Sigmoid colon (tissue), 7 donors: ENCODE measurements at places on chromosomes 2 and 18. TPM values are rescaled to one million over a fixed set of nuclear protein-coding genes. Genes with fewer than 3 reads are reported as not detected.
A peak's percentile ranks its signal among the peaks of the same experiment; 100 is the strongest.

Gene RAB12
- 69.5 TPM for total RNA-seq

Gene CD28
- 0.28 TPM for total RNA-seq

Gene GBX2
- not detected for total RNA-seq

Gene PIEZO2
- 24.3 TPM for total RNA-seq

Gene RUFY4
- 0.55 TPM for total RNA-seq

- no peak overlapping the region for H3K27ac ChIP-seq
- no peak overlapping the region for H3K4me3 ChIP-seq
- no peaks in the 10 kb centered on the region for H3K27me3 ChIP-seq
These were observed 12.3 kb downstream of the PDCD1 start for GRCh38 chr2:241846406-241846805.

GRCh38 chr2:85790499-85791188, 36.9 kb downstream of the ATOH8 start:
- H3K36me3 ChIP-seq: no peaks in the 10 kb centered on the region
- peaks cover 38% of the 10 kb centered on the region for H3K4me1 ChIP-seq
- no peak overlapping the region for H3K27ac ChIP-seq
- no peak overlapping the region for H3K4me3 ChIP-seq

GRCh38 chr2:28558158-28558820, 62.4 kb downstream of the PLB1 start:
- no peaks in the 10 kb centered on the region for H3K27me3 ChIP-seq
- no peaks in the 10 kb centered on the region for H3K36me3 ChIP-seq
- no peak overlapping the region for H3K4me3 ChIP-seq
- H3K27ac ChIP-seq: no peak overlapping the region

DNA sequence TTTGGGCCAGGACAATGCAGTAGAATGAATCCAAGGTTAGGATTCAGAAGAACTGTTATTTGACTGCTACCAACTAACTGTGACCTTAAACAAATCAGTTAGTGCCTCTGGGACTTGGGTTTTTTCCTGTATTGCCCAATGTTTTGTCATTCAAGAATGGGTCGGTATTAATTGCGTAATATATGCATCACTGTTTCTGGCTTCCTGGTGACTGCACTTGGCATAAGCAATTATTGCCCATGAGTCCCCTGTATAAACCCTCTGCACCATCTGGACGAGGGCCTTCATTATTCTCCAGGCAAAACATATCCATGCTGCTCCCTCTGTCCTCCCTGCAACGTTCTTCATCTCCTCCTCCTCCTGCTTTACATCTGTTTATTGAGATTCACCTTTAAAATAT, 255.8 kb upstream of the LRRTM1 start:
- no peaks in the 10 kb centered on the region for H3K4me1 ChIP-seq
- no peak for DNase-seq
- H3K4me3 ChIP-seq: no peak overlapping the region
- H3K36me3 ChIP-seq: no peaks in the 10 kb centered on the region
- H3K27me3 ChIP-seq: no peaks in the 10 kb centered on the region

GRCh38 chr2:33583194-33583938, 15.7 kb downstream of the FAM98A start:
- peaks cover 13% of the 10 kb centered on the region for H3K4me1 ChIP-seq
- peaks cover 8% of the 10 kb centered on the region for H3K36me3 ChIP-seq
- H3K27ac ChIP-seq: no peak overlapping the region

GRCh38 chr18:58144671-58145285, 100.8 kb downstream of the NEDD4L start:
- H3K27me3 ChIP-seq: no peaks in the 10 kb centered on the region
- no peaks in the 10 kb centered on the region for H3K4me1 ChIP-seq
- H3K36me3 ChIP-seq: no peaks in the 10 kb centered on the region
- no peak for DNase-seq

- H3K36me3 ChIP-seq: no peaks in the 10 kb centered on the region
- no peak overlapping the region for H3K4me3 ChIP-seq
- H3K27ac ChIP-seq: no peak overlapping the region
These were observed 103.0 kb downstream of the ANKRD44 start for GRCh38 chr2:197207598-197207997.

DNA sequence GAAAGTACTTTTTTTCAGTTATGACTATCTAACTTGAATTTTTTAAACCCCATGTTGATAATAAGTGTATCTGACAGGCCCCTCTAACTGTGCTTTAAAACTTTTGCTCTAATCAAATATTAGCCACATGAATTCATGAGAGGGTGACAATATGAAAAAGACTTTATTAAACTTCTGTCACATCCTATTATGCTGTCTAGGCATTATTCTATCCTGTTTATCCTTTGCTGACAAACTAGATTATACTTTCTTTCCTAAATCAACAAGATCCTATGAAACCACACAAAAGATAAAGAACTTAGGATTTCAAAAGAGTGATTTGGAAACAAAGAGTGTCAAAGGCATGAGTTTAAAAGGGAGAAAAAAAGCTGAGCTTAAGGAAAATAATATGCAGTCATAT, 57.8 kb downstream of the ST6GAL2 start:
- no peaks in the 10 kb centered on the region for H3K36me3 ChIP-seq
- H3K4me1 ChIP-seq: no peaks in the 10 kb centered on the region
- DNase-seq: no peak
- no peak overlapping the region for H3K27ac ChIP-seq
- no peak overlapping the region for H3K4me3 ChIP-seq
- no peaks in the 10 kb centered on the region for H3K27me3 ChIP-seq

DNA sequence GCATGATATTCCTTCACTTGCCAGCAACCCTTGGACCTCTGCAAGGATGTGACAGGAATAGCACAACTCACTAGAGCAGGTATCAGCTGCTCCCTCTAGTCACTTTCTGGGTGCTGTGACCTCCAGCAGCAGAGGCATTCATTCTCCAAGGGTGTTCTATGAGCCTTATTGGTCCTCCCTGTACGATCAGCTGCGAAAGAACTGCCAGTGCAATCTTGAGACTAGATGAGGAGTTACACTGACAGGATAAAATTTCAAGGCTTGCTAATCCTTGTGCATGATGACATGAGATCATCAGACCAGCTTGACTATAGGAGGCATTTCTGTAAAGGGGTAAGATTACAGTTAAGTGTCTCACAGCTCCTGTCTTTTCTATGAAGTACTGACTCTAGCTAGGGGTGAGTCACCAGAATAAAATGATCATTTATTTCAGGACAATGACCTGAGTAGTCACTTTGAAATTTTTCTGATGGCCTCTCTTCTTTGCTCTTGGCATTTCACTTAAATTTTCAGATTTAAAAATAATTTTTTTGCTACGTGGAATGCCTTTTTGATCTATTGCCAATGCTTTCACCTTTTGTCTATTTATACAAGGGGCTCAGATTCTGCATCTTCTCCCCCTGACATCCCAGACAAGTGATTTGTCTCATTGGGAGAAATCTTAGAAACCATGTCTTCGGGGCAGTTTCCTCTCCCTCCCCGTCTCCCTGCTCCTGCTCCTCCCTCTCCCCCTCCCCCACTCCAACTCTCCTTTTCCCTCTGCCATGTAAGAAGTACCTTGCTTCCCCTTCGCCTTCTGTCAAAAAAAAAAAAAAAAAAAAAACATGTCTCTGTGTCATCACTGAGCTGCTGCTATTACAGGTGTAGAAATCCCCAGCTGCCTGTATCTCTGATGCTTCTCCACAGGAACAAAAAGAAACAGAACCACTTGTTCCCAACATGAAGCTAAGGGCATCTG, 49.2 kb upstream of the FRZB start:
- no peak overlapping the region for H3K4me3 ChIP-seq
- no peak for DNase-seq
- no peak overlapping the region for H3K27ac ChIP-seq
- H3K4me1 ChIP-seq: peaks cover 19% of the 10 kb centered on the region
- peaks cover 34% of the 10 kb centered on the region for H3K36me3 ChIP-seq

- no peaks in the 10 kb centered on the region for H3K36me3 ChIP-seq
- no peak for DNase-seq
- no peak overlapping the region for H3K4me3 ChIP-seq
- peaks cover 51% of the 10 kb centered on the region for H3K4me1 ChIP-seq
These were observed 271.0 kb downstream of the TNS1 start for GRCh38 chr2:217731805-217732204.

GRCh38 chr2:120498121-120498520, 152.2 kb downstream of the INHBB start:
- H3K36me3 ChIP-seq: no peaks in the 10 kb centered on the region
- H3K4me1 ChIP-seq: no peaks in the 10 kb centered on the region
- H3K4me3 ChIP-seq: no peak overlapping the region
- no peaks in the 10 kb centered on the region for H3K27me3 ChIP-seq
- DNase-seq: no peak

DNA sequence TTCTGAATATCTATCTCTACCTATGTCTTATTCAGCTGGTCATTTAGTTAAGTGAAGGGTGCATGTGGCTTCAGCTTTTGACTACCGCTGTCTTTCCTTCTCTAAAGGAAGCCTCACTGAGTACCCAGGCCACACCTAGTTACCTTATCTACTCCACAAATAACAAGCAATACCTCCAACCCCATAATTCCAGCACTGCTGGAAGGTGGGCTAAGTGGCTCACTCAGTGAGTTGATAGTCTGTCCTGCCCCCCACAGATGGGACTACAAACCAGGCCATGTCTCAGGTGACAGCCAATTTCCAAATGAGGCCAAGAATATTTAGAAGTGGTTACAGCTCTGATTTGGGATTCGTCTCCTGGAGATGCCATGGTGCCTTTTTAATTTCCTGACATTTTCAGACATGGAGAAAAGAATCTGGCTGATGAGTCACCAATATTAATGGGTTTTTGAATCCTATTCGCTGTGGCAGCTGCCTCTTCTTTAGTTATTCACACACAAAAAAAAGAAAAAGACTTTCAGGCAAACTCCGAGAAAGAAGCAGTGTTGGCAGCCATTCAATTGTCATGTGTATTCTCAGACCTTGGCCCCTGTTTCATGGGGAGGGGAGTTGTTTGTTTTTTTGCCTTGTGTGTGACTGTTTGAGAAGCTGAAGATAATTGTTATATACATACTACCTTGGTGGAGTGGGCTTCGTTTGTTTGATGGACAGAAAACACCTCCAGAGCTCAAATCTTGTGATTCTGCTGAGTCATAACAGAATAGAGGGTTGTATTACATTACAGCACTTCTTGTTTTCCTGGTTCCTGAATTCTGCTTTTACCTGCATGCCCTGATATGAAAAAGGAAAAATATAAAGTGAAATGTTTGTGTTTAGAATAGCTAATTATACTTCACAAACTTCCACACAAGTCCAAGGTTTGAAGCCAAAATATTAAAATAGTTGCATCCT, 64.2 kb downstream of the SCG2 start:
- H3K36me3 ChIP-seq: no peaks in the 10 kb centered on the region
- no peak overlapping the region for H3K4me3 ChIP-seq
- no peak overlapping the region for H3K27ac ChIP-seq
- no peaks in the 10 kb centered on the region for H3K27me3 ChIP-seq
- no peaks in the 10 kb centered on the region for H3K4me1 ChIP-seq
- DNase-seq: no peak

DNA sequence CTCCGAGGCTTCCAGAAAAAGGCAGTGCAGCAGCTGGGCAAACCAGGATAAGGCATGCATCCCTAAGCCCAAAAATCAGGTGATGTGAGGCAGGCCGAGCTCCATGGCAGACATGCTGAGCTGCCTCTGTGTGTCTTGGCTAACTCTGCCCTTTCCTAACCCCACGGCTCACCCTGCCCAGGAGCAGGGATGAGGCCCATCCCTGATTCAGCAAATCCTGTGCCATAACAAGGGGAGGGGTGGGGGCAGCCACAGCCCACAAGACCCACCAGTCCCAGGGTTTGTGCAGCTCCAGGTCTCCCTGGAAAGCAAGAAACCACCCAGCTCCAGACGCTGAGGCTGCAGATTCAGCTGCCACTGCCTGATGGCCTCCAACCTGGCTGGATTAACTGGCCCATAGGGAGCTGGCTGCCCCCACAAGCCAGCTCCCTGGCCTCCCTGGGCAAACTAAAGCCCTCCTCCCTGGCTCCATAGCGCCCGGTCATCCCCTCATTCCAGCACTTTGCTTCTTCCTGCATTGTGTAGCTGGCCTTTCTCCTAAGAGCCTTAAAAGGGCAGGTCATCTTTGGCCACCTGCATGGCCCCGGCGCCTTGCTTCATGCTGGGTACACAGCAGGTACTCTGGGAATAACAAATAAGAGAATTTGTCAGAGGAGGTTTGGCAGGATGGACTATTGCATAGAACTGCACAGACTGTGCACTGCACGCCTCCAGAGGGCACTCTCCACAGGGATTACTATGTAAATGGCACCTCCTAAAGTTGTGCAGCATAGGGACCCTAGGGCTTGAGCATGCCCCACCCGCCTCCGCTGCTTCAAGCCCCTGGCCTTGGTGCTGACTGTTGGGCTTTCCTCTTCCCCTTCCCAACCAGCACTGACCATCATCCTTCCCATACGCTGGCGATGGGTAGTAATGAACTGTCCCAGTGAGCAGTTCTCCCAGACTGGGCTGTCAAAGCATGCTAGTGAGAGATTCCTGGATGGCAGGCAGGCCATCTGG, 10.7 kb downstream of the STEAP3 start:
- H3K4me1 ChIP-seq: no peaks in the 10 kb centered on the region
- H3K27me3 ChIP-seq: no peaks in the 10 kb centered on the region
- no peak overlapping the region for H3K4me3 ChIP-seq
- no peak for DNase-seq
- no peaks in the 10 kb centered on the region for H3K36me3 ChIP-seq

GRCh38 chr2:187008111-187008510, 159.1 kb upstream of the ZSWIM2 start:
- no peaks in the 10 kb centered on the region for H3K36me3 ChIP-seq
- DNase-seq: no peak
- H3K27ac ChIP-seq: no peak overlapping the region
- H3K27me3 ChIP-seq: no peaks in the 10 kb centered on the region
- H3K4me1 ChIP-seq: no peaks in the 10 kb centered on the region

DNA sequence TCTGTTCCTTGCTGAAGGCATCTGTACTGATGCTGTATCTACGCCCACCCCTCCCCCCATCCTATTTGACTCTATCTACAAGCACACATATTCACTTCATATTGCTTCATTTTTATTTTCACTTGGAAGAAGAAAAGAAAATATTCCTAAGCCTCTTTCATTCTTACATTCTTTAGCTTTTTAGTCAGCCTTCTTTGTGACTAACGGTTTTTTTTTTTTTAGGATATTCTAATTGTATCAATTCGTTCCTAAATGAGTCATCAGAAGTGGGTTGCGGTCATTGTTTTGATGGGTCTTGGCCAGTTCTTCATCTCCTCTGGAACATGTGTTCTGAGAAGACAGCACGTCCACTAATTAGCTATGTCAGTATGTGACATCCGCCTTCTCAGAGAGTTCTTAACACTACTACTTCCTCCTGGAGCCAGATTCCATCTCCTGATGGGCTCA, 88.7 kb downstream of the MYO1B start:
- H3K36me3 ChIP-seq: no peaks in the 10 kb centered on the region
- no peaks in the 10 kb centered on the region for H3K4me1 ChIP-seq
- H3K27me3 ChIP-seq: no peaks in the 10 kb centered on the region
- H3K4me3 ChIP-seq: no peak overlapping the region

- H3K36me3 ChIP-seq: no peaks in the 10 kb centered on the region
- H3K27ac ChIP-seq: no peak overlapping the region
- no peaks in the 10 kb centered on the region for H3K4me1 ChIP-seq
- H3K4me3 ChIP-seq: no peak overlapping the region
- DNase-seq: no peak
These were observed 9.4 kb upstream of the DUSP19 start for GRCh38 chr2:183069174-183069573.

GRCh38 chr2:64653109-64654062, at the start of gene SERTAD2:
Gene SERTAD2, minus strand, starts transcription at chr2:64653913. Its CDS starts 17,042 bp downstream, at chr2:64636871.
- no peaks in the 10 kb centered on the region for H3K27me3 ChIP-seq
- peak within 1 kb of the TSS; percentile 97 for H3K4me3 ChIP-seq
- no peaks in the 10 kb centered on the region for H3K36me3 ChIP-seq
- H3K27ac ChIP-seq: peak within 1 kb of the TSS; percentile 99
